ENCODE measurements at places on chromosomes 16 and 17.

- no peak for DNase-seq
Observed at GRCh38 chr17:81071761-81072741, 37.1 kb downstream of the BAIAP2 start.

GRCh38 chr17:6642592-6642991, 1.7 kb downstream of the TXNDC17 start:
- DNase-seq = no peak

DNA sequence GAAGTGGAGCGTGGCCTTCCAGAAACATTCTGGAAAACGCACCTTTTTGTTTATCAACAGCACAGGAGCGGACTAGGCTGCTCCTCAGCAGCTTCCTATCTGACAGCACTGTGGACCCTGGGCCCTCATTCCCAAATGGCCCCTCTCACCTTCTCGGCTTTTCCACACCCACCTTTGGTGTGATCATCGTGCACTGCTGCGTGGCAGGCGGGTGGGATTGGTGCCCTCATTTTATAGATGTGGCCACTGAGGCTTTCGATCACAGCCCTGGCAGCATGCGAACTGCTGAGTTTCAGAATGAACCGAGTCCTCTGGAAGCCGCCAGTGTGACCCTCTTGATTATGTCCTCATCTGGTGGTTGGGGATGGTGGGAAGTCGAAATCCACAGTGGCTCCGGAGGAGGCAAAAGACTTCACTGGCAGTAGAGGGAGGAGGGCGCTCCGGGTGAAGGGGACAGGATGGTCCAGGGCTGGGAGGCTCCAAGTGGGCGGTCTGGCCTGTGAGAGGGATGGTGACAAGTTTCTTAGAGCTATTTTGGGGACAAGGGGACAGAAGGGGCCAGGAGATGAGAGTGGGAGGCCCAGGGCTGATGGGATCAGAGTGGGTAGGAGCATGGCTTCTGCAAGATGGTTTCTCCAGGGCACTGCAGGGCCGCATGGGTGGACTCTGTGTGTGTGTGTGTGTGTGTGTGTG, 49.5 kb downstream of the NKD1 start:
- no peak for DNase-seq

DNA sequence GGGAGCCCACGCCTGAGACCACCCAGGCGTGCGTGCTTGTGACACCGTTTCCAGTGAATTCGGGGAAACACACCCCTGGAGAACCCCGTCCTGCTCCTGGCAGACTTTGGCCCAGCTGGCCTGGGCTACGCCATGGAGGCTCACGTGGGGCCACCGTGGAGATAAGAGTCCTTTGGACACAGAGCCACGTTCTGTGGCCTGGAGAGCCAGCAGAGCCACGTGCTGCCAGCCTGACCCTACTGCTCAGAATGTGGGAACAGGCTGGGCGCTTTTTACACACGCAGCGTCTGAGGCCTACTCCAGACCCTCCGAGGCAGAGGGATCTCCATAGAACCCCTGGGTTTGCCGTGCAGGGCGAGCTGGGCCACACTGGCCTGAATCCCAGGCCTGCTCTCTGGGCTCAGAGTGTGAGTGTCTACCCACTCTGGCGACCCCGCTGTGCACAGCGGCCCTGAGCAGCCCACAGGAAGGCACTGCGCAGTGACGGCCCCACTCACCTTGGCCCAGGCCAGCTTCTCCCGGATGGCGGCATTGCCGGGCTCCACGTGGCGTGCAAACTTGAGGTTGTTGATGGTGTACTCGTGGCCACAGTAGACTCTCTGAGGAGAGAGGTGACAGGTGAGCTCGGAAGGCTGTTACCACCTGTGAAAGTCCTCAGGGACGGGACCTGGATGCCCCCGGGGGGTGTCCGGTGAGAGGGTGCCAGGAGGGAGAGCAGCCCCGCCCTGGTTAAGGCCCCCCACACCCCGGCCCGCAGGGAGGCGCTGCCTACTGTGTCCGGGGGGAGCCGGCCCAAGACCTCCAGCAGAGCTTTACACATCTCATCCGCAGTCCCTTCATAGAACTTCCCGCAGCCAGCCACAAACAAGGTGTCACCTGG, 10.0 kb downstream of the HAGH start:
- no peak for DNase-seq

GRCh38 chr16:49504023-49504364, 130.4 kb downstream of the C16orf78 start:
- no peak for DNase-seq

DNA sequence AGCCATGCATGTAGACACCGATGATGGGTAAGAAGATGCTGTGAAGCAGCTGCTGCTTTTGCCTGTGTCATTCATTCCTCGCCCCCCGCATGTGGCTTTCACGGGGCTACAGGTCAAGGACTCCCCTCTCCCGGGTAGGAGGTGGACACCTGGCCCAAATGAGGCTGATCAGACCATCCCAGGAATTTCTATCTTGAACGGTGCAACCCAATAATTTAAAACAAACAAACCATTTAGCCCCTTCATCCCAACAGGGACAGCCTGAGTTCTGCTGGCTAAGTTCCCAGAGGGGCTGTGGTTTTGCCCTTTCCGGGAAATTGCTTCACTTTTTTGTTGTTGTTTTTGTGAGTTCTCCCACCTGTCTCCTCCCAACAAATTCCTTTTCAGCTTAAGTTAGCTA, 137.7 kb upstream of the CDH5 start:
- DNase-seq = no peak

- DNase-seq = no peak
Observed at GRCh38 chr16:50146479-50147435, 6.3 kb upstream of the TENT4B start.

- DNase-seq = no peak
Observed at GRCh38 chr17:82972836-82973372, 106.5 kb upstream of the METRNL start.

GRCh38 chr17:58315750-58316149, 12.8 kb downstream of the TSPOAP1 start:
- no peak for DNase-seq

GRCh38 chr16:84486126-84486525, 18.3 kb downstream of the MEAK7 start:
- no peak for DNase-seq

GRCh38 chr17:9240659-9241370, 219.5 kb downstream of the NTN1 start:
- no peak for DNase-seq

- DNase-seq = no peak
Observed at GRCh38 chr17:80862481-80862961, 129.1 kb upstream of the CHMP6 start.

DNA sequence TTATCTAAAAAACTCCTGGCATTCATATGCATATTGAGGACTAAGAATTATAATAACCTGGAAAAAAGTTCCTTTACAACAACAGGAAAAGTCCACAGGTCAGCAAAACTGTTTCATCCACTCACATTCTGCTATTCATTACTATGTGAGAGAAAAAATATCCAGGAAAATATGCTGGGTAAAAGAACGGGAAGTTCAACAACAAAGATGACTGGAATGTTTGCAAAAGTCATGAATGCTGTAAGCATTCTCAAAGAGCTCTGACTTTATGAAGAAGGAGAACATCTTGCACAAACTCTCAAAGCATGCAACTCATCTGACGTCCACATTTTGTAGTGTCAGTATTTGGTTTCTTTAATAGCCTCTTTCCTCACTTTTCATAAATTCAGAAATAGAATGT, 56.9 kb upstream of the ALDH3A1 start:
- DNase-seq = no peak

GRCh38 chr17:1275962-1276736, 3.3 kb upstream of the TRARG1 start:
- DNase-seq = peak; percentile 69

DNA sequence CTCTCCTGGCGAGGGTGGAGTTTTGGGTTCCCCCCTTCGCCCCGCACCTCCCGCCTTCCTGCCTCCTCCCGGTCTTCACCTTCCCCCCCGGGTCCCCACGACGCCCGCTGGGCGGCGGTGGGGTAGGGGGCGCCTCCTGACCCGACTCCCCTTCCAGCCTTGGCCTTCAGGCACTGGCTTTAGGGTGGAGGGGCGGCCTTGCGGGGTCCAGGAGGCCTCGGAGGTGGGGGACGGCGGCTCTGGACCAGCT, 2.4 kb downstream of the SLC16A3 start:
- no peak for DNase-seq

DNA sequence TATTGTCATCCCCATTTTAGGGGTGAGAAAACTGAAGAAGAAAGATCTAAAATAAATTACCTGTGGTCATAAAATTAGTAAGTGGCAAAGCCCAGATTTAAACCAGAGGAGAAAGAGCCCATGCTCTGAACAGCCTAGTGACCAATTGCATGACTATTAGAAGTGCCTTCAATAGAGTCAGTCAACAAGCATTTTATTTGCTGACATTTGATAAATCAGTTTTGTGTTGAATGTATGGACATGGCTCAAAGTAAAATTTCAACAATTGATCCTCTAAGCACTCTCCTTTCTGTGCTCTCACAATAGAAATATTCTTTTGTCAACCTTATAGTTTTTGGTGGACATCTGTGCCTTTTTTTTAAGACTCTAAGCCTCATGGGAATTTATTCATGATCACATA, 572.9 kb upstream of the SOX9 start:
- DNase-seq = no peak

DNA sequence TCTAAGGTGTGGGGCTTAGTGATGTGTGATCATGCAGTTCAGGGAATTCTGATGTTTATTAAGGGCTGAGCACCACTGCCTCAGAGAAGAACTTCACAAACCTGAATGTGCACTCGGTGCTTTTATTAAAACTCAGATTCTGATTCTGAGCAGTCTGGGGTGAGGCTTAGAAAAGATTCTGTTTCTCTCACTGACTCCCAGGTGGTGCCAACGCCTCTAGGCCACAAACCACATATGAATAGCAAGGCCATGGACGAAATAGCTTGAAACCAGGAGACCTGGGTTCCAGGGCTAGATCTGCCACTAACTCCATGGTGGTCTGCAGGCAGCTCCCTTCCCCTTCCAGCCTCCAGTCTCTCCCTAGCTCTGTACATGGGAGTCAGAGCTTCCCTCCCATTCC, 169.1 kb downstream of the HS3ST3B1 start:
- no peak for DNase-seq

All from CD8-positive, alpha-beta memory T cell (primary cell).